MV-4-11 (cell line): ENCODE measurements at places on chromosomes 4 and X.
A peak's percentile ranks its signal among the peaks of the same experiment; 100 is the strongest.

GRCh38 chr4:8307121-8307520 is 37.6 kb downstream of the HTRA3 start:
- no peak for DNase-seq

DNA sequence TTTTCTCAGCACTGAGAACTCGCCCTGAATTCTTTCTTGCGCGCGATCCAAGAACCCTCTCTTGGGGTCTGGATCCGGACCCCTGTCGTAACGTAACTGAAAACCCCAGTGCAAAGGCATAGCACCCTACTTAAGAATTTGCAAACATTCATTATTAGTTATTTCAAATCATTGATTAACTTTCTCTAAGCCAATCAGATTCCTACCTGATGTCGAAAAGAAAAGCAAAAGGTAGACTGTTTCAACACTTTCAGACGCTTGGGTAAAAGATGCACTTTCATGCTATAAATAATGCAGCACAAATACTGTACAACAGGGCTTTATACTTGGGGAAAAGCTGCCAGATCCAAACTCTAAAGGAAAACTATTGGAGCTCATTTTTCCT is 817 bp upstream of the WDR19 start:
- no peak for DNase-seq

DNA sequence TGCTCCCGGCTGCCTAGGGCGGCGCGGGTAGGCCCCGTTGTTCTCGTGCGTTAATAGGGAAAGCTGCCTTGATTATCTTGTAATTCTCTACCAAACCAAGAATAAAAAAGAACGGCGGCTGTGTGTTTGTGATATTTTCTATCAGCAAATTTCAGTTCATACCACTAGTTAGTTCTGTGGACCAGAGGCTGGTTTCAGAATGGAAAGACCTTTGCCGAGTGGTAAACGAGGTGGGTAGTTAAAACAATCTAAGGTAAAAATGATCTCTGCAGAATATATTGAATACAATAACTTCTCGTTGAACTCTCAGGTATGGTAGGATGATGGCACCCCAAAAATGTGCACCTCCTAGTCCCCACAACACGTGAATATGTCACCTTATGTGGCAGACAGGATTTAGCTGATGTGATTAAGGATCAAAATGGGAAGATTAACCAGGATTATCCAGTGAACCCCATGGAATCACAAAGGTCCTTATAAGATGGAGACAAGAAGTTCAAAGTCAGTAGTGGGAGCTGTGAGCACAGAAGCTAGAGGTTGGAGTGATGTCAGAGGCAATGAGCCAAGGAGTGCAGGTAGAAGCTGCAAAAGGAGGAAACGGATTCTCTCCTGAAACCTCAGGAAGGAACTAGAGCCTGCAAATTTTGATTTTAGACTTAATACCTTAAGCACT is 574 bp upstream of the CFAP97 start:
- DNase-seq, result no peak

DNA sequence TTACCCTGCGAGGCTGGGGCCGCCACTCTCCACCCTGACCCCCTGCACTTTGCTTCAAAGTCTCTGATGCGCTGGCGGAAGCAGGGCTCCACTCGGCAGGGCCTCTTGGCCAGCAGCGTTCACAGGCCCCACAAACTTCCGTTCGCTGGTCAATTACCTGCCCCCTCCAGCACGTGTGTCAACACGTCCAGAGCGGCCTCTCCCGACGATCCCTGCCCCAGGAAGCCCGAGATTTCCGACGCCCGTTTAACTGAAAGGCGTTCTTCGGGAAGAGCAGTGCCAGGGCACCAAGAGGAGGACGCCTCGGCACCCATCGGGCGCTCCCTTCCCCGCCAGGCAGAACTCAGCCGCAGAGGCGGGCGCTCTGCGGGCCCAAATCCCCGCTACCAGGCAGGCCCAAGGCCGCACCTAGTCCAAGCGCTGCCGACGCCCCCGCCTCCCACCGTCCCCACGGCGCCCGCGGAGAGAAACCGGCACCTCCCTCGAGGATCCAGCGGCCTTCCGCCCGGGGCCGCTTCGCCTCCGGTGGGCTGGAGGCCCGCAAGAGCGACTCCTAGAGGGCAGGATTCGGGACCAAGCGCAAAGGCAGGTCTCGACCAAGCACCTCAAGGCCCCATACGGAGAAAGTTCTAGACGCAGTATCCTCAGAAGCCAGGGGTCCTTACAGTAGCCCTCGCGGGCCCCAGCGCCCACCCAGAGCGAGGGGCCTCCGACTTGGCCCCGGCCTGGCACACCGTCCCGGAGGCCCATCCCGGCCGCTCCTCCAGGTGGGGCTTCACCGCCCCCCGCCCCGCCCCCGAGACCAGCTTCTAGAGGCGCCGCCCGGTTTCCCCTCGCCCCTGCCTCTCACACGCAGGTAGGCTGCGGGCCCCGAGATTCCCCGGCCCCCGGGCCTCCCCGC is 586 bp downstream of the BCAP31 start:
- peak; percentile 0 for DNase-seq

DNA sequence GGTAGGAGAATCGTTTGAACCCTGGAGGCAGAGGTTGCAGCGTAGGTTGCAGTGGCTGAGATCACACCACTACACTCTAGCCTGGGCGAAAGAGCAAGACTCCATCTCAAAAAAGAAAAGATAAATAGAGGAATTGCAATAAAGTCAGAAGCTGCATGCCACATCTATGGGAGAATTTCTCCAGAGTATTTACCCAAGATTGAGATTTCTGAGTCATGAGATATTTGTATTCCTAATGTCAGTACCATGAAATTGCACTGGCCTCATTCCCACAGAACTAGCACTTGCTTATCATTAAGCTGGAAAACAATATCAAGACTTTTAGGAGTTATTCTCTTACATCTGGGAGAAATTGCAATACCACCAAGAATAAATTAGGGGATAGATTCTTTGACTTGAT is 37.4 kb downstream of the ASIC5 start:
- DNase-seq, result no peak

DNA sequence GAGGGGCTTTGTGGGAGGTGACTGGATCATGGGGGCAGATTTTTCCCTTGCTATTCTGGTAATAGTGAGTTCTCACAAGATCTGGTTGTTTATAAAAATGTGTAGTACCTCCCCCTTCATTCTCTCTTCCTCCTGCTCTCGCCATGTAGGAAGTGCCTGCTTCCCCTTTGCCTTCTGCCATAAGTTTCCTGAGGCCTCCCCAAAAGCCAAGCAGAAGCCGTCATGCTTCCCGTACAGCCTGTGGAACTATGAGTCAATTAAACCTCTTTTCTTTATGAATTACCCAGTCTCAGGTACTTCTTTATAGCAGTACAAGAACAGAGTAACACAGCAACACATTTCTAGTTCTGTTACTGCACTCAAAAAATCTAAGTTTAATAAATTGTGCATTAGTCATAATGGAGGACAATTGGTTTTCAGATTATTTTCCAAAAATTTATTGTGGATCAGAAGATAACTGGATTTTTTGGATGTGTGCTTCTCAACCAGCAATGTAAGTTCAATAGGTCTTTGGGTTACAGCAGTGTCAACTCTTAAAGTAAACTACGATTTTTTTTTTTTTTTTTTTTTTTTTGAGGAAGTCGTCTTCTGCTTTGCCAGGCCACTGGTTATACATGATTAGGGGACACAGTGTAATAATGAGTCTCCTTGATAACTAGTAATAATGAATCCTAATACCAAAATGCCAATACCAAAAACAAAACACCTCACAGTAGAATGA is 69.9 kb downstream of the CHIC2 start:
- DNase-seq, result peak; percentile 61

DNA sequence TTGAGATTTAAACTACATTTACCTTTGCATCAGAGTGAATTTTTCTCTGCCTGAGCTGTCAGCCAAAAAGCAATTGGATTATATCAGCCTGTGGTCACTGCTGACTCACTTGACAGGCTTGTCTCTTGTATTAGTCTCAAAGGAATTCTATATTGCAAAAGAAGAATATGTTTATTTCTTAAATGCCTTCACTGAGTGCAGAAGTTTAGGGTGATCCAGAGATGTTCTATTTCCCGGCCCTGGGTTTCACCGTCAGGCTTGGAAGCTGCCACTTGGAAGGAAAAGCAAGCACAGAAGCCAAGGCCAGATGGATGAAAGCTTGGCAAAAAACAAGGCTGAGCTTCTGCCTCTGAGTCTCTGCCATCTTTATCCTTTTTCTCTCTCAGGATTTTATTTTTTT is 80.9 kb downstream of the FAM114A1 start:
- DNase-seq, result no peak

DNA sequence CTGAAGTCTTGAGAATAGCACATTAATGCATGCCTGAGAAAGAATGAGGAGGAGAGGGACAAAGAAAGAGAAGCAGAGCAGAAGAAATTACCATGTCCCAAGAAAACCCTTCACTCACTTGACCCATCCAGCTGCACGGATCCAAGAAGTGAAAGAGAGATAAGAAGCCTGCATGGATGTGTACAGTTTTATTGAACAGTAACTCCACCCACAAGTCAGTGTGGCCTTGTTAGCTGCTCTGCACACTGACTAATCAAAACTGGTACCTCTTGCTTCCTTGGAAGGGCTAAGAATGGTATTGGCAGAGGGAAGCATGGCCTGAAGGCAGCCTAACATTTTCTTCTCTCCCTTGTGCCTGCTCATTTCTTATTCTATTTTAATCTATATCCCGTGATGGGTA is 163.9 kb downstream of the SLC7A11 start:
- no peak for DNase-seq

DNA sequence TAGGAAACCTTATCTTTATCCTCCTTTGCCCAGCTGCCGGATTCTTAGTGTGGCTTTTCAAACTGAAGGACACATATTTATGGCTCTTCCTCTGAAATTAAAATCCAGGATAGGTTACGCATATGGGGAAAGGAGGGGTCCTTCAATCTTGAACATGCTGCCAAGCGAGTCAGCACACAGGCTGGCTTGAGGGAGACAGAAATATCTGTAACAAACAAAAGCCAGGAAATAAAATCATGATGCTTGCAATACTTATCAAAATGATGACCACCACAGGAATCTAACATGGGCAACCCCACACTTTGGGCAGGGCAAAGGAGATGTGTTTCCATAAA is 196.4 kb upstream of the LDB2 start:
- no peak for DNase-seq

- no peak for DNase-seq
Measured at GRCh38 chr4:57370691-57371090, 260.5 kb upstream of the IGFBP7 start.

DNA sequence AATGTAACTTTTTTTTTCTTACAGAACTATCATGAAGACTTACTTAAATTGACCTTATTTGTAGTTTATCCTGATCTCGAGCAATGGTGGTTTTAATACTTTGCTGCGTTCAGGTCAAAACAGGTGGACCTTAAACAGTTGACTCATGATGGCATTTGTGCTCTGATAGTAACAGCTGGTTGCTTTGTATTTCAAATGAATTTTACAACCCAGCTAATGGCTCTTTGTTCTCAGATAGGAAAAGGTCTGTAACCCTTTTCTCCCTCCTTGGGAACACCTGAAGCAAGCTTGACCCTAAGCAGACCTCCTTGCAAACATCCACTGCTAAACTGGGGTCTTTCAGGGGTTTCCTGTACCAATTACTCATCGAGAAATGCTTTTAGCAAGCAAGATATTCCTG is 79.2 kb downstream of the F11 start:
- DNase-seq, result no peak

- no peak for DNase-seq
Measured at GRCh38 chr4:2298532-2298991, 36.7 kb upstream of the MXD4 start.

- no peak for DNase-seq
Measured at GRCh38 chr4:156169861-156170260, 216.2 kb upstream of the CTSO start.

DNA sequence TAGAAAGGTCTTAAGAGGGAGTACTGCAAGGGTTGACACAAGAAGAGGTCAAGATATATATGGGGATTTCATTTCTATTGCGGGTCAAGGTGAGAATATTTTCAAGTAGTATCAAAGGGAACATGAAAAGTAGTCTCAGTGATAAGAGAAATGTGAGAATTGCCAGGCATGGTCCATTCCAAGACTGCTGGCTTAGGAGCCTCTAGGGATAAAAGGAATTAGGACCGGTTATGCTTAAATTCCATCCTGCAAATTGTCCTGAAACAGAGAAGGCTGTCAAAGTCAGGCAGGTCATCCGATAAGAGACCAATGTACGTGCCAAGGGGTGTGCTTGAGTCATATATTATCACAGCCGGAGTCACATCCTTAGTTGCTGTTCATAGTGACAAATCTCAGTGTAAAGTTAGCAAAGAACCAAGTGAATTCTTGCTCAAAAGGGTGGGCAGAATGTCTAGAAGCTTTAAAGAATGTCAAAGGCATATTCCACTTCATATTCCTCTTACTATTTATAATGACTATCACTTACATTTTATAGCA is 133.6 kb downstream of the CBLL2 start:
- DNase-seq, result no peak

DNA sequence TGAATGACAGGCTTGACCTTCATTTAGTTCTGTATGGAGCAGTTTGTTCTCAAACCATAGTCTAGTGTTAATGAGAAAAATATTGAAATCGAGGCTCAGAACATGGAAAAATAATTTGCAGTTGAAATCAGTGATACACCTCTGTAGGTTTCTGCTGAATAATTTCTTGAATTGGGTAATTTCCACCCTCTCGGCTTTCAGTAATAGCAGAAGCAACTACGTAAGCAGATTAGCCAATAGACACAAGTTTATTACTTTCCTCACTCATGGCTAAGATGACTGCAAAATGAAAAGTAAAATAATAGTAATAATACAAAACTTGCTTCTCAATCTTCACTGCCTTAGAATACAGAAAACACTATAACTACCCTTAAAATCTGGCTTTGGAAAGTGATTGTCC is 46.0 kb downstream of the USP38 start:
- DNase-seq, result no peak

- DNase-seq, result no peak
Measured at GRCh38 chrX:138463476-138463875, 248.0 kb downstream of the FGF13 start.

- DNase-seq, result no peak
Measured at GRCh38 chr4:68765876-68766275, 49.9 kb upstream of the UGT2B10 start.

DNA sequence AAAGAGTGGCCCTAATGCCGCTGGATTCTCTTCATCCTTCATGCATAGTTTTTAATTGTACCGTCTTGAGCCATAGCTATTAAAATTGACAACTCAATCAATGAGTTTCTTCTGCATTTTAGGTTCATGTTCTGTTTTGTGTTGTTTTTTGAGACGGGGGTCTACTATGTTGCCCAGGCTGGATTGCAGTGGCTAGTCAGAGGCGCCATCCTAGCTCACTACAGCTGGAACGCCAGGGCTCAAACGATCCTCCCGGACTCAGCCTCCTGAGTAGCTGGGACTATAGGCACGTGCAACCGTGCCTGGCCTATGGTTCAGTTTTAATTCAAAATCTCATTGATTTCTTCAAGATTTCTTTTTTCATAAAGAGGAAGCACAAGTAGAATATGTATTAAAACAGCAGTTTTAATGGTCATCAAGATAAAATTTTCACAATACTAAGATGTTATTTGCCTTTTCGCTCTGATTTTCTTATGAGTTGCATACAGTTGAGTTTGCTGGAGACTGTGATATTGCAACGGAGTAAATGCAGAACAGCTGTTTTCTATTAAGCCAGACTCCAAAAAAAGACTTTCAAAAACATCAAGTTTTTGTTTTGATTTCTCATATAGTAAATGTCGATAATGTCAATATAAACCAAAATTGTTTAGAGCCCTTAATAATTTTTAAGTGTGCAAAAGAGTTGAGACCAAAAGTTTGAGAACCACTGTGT is 1.1 kb upstream of the STX18 start:
- DNase-seq, result no peak

- DNase-seq, result peak; percentile 98
Measured at GRCh38 chr4:26076000-26076587, 162.1 kb downstream of the SMIM20 start.
